Mucosa of descending colon (tissue), 3 donors: ENCODE measurements at places on chromosomes 16 and 17. TPM values are rescaled to one million over a fixed set of nuclear protein-coding genes. Genes with fewer than 3 reads are reported as not detected.

- no peak for DNase-seq
These were observed 17.3 kb upstream of the ENDOV start for GRCh38 chr17:80397686-80398085.

- DNase-seq = no peak
These were observed 204.1 kb upstream of the NOG start for GRCh38 chr17:56389356-56389755.

DNA sequence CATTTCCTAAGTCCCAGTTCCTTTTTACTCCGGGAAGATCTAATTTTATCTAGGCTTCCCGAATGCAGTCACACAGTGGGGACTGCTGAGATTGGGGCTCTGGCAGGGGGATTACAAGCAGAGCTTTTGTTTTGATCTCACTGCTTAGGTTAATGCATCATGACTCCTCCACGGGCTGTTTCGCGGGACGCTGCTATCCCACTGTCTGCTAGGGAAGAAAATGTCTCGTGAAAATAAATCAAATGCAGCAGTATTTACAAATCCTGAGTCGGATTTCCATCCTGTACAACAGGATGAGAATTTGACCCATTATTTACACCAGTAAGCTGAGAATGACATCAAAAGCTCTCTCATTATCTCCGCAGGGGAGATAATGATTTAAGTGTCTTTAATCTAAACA, 83.8 kb downstream of the CDH11 start:
- no peak for DNase-seq

GRCh38 chr16:65956100-65956499, 410.4 kb upstream of the CDH5 start:
- DNase-seq = no peak

DNA sequence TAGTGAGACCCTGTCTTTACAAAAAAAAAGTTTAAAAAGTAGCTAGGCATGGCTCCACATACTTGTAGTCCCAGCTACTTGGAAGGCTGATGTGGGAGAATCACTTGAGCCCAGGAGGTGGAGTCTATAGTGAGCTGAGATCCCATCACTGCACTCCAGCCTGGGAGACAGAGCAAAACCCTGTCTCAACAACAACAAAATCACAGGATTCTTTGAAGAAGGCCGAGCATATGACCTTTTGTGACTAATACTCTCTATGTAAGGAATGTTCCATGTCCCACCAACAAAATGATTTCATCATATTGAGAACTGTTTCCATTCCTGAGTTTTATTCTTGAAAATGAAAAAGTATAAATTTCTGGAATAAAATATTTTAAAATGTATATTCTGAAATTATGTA, 58.9 kb upstream of the EFCAB3 start:
- DNase-seq = no peak

DNA sequence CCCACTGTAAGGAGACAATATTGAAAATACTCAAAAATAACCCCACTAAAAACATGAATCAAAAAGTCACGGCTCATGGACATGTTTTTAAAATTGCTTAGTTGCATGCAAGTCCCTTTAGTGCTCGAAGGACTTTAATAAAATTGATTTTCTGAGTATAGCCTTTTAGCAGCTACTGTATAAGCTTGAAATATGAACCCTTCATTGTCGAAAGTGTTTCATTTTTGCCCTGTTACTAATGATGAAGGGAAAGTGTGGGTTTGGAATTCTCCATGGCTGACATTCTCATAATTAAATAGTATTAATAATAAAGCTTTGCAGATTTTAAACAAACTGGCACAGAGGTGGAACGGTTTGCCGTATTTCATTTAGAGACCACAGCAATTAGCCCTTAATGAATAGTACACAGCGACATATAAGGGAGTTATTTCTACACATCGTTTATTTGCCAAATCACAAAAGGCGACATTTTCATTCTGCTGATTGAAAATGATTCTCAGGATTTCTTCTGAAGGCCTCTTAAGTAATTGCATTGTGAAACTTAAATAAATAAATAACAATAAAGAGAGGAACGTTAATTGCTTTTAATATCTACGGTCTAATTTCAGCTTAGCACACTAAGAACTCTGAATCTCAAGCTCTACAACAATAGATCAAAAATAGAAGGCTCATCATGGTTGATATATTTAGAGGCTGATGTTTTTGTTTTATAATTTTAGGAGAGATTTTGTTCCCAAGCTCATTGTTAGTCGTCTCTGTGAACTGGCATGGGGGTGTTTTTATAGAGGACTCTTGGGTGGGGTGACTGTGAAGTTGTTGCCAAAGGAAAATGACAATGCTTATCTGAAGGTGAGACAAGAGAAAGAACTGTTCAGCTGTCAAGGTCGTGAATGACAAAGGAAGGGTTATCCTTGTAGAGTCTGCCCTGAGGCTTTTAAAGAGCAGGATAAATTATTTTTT, 60.6 kb downstream of the IRX6 start:
- no peak for DNase-seq

- DNase-seq = no peak
These were observed 67.3 kb downstream of the RBFOX3 start for GRCh38 chr17:79543531-79543930.

DNA sequence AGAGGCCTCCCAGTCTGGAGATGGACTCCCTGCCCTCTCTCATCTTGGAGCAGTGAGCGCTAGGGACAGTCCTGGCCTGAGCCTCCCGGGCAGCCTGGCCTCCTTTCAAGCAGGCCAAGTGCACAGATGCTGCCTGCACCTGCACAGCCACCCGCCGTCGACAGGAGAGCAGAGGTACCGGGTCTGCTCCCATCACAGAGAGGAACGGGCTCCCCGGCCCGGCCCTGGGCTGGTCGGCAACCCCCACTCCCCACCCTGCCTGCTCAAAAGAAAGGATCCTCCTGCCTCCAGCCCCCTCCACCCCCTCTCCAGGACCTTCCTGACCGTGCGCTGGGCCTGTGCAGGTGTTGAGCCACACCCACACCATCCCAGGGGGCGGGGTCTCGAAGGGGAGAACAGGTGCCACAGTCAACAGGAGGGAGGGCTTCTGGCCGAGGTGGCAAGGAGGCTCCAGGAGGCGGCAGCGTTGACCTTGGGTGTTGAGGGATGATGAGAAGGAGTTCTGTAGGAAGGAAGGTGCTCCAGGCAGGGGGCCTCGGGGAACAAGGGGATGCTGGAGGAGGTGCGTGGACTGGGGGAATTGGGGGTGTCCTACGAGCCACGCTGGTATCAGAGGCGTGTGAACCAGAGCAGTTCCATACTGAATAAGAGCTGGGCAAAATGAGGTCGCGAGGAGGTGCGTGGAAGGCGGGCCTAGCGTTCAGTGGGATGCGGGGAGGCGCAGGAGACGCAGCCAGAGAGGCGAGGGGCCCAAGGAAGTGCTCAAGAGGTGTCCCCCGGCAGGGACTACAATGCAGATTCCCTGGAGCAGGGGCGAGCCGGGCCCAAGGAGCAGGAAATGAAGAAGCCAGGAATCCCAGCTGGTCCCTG, 967 bp upstream of the CDH15 start:
- DNase-seq = peak; percentile 88

GRCh38 chr17:34486761-34487160, 92.6 kb upstream of the TMEM132E start:
- no peak for DNase-seq

DNA sequence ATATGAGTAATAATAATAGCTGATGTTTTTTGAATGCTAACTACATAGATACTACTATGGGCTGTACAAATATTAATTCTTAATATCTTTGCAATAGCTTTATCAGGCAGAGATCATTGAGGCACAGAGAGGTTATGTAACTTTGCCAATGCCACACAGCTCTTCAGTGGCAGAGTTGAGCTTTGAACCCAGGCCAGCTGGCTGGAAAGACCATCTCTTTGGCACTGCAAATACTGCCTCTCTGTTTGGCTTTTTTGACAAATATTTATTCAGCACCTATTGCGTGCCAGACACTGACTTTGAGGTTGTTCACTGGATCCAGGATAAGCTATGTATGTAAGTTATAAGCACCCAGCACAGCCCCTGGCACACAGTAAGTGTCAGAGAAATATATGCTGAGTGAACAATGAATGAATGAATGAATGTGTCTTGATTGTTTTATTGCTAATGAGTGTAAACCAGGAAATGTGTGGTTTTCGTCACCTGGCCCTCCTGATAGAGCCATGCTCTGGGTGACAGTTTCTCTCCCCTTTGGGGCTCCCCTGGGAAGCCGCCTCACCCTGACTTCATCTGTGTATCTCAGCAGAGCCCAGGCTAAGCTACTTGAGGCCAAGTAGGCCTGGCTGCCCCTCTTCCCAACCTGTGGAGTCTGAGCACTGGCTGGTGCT, 2.5 kb downstream of the AQP8 start:
- DNase-seq = no peak

- no peak for DNase-seq
These were observed 747.1 kb downstream of the KCNJ2 start for GRCh38 chr17:70916469-70916868.

DNA sequence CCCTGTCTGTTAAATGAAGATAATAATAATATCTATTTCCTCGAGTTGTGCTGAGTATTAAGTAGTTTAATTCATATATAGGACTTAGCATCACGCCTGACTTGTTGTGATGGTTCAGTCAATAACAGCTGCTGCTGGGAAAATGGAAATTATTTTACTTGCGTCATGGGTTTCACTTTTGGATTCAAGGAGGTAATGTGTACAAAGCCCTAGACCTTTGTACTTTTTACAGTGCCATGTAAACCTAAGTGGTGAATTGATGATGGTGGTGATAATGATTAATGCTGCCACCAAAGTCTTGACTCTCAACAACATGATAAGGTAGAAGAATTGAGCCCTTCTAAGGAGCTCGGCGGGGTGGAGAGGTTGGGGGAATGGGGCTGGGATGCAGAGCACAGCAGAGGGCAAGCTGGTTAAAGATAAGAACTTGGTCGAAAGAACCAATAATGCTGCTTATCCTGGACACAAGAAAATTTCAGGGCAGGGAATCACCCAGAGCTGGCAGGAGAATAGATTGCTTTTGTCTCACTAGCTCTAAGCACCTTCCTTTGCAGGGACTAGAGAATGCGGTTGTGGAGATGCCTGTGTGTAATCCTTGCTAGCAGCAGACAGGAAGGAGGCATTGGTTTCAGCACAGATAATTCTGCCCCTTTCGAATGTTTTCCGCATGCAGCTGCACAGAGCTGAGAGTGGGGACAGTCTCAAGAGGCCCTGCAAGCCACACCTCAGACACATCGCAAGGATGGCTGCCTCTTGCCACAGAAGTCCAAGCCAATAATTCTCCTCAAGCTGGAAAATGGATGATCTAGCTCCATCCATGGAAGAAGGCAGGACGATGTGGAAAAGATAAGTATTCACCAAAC, 187.1 kb downstream of the TMEM114 start:
- DNase-seq = peak; percentile 47

GRCh38 chr16:55035029-55035428, 104.4 kb downstream of the IRX5 start:
- DNase-seq = peak; percentile 61

- no peak for DNase-seq
These were observed 4.0 kb upstream of the RNPS1 start for GRCh38 chr16:2271848-2272461.

DNA sequence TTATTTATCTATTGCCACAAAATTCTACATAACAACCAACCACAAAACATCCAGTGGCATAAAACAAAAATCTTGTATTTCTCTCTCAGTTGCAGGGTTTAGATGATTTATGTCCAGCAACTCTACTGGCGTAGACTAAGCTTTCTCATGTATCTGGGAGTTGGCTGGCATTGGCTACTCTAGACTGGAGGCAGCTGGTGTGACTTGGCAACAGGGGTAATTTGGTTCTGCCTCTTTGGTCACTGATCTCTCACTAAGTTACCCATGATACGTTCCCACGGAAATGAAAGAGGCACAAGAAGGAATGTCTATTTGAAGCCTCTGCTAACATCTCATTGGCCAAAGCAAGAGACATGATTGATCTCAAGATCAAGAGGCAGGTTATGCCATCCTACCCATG, 144.0 kb downstream of the HS3ST3B1 start:
- no peak for DNase-seq

- peak; percentile 78 for DNase-seq
These were observed 1.2 kb downstream of the CDT1 start for GRCh38 chr16:88804552-88805339.

DNA sequence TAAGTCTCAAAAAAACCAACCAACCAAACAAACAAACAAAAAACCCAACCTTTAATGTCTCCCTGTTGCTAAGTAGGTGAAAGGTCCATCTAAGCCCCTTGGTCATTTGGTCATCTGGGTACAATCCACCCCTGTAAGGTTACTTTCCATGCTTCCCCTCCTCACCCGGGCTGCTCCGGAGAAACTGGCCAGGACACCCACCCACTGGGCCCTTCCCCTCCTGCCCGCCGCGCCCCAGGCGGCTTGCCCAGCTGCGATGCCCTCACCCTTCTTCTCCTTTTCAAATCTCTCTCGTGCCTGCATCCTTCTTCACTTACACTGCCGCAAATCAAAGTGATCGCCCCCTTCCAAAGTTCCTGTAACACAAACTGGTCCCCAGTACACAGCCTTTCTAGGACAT, 2.0 kb downstream of the NTAN1 start:
- DNase-seq = no peak

DNA sequence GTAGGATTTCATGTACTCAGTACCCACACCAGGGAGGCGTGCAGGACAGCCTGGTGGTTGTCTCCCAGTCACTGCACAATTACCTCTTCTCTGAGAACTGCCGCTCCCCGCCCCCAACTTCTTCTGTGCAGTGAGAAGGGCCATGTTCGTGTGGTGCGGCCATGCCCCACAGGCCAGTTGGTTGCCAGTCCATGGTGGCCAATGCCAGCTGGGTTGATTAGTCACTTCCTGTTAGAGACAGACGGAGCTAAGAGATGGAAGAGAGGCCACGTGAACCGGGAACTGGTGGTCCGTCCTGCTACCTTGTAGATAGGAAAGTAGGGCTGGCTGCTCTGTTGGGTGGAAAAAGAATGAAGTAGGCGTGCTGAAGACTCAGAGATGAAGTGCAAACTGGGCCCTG, 206.5 kb downstream of the ABCC12 start:
- no peak for DNase-seq

DNA sequence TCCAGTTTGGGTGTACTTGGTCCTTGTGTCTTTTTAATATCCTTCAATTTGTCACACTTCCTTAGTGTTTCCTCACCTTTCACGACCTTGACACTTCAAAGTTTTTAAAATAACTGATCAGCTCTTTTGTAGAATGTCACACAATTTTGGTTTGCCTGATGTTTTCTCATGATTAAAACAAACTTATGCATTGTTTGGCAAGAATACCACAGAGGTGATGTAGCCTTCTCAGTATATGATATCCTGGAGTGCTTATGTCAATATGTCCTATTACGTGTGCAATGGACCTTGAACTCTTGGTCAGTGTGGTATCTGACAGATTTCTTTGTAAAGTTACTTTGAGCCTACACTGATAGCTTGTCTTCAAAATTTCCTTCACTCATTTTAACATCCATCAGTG, 297.4 kb downstream of the CNTNAP4 start:
- DNase-seq = no peak

- DNase-seq = no peak
These were observed 27.3 kb downstream of the GRIN2C start for GRCh38 chr17:74832421-74832820.

The TNFRSF13B gene
- total RNA-seq = 0.98 TPM

The KRTAP1-1 gene
- not detected for total RNA-seq

The ALOX15B gene
- total RNA-seq = 1.3 TPM

The NAGLU gene
- 51.8 TPM for total RNA-seq

The SEPTIN12 gene
- not detected for total RNA-seq

The PSME3IP1 gene
- 97.9 TPM for total RNA-seq

The USP6 gene
- 0.09 TPM for total RNA-seq

The HSD17B2 gene
- total RNA-seq = 38.6 TPM

The OR2C1 gene
- total RNA-seq = not detected

The CTRB1 gene
- total RNA-seq = not detected

The TRIM47 gene
- 44.5 TPM for total RNA-seq

The KRT33A gene
- not detected for total RNA-seq

The CCDC200 gene
- total RNA-seq = not detected
